Right lung (tissue), 10 donors: ENCODE measurements at places on chromosomes 2 and 18. TPM values are rescaled to one million over a fixed set of nuclear protein-coding genes. Genes with fewer than 3 reads are reported as not detected.

DNA sequence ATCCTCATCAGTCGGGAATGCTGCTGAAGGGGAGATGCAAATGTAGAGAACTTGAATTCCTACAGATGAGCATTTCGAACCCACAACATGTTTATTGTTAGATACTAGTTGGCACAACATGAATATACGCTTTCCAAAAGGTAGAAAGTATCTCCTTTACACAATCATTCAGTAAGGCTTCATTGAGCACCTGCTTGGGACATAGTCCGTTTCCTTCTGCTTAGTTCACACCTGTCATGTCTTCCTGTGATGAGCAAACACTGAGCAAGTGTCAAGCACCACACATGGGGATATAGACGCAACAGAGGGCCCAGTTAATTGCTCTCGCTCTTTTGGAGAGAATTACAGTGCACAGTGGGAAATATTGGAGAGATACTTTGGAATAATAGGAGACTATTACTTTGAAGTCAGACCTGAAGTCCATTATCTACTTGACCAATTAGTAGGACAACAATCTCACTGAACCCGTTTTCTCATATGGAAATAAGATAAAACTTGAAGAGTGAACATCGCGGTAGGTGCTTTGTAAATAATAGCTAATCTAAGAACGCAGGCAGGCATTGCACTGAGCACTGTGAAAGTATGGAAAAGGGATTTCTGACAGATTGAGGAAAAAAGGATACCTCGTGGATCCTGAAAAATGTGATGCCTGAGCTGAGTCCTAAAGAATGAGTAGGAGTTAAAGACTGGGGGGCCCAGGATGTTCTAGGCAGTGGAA is 1.2 kb downstream of the CPSF3 start:
- DNase-seq = no peak

- no peak for DNase-seq
Measured at GRCh38 chr2:167368371-167368770, 480.1 kb downstream of the XIRP2 start.

DNA sequence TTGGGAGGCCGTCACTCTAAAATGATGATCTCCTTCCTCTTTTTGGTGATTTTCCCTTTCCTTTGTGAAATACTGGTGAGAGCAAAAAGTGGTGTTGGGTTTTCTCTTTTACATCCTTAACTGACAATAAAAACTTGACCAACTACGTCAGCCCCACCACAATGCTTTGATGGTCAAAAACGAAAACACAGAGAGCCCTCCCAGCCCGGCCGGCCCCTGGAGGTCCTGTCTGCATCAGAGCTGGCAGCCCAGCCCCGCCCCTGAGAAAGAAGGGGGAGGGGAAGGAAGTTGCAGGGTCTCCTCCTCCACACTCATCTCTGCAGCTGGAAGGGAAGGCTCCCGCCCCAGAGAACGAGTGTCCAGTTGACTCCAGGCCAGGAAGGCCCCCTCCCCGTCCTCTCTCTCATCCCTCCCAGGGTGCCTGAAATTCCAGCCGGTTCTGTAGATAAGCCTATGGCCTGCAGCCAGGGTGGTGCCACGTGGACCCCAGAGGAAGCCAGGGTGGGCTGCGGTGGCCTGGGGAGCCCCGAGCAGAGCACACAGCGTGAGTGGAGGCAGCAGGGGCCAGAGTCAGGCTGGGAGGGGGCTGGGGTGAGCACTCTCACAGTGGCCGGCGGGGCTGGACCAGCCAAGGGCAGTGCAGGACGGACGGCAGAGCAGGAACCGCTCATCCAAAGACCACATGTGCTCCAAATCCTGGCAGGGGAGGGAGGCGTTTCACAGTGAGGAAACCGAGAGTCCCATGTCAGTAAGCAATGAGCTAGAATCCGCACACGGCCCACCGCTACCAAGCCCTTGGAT is 19.8 kb downstream of the BIN1 start:
- peak; percentile 97 for DNase-seq

GRCh38 chr2:223887127-223887526 is 49.7 kb upstream of the AP1S3 start:
- no peak for DNase-seq

- DNase-seq = no peak
Measured at GRCh38 chr2:10717628-10718027, 3.8 kb upstream of the ATP6V1C2 start.

DNA sequence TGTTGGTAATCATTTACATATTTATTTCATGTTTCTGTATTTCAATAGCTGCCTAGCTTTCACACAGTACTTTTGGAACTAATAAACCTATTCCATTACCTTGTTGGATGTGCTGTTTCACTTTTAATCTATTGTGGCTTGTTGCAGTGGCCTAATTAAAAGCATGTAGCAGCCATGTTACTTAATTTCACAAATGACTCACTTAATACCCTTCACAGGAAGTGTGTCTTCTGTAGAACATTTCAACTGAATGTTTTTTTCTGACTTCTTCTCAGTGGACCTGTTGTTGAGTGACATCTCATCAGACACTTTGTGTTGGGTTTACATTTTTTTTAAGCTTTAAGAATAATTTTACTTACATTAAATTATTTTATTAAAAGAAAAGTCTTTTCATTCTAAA is 260.5 kb upstream of the THUMPD2 start:
- no peak for DNase-seq

GRCh38 chr2:135913727-135914365 is 37.6 kb upstream of the MCM6 start:
- DNase-seq = peak; percentile 28

DNA sequence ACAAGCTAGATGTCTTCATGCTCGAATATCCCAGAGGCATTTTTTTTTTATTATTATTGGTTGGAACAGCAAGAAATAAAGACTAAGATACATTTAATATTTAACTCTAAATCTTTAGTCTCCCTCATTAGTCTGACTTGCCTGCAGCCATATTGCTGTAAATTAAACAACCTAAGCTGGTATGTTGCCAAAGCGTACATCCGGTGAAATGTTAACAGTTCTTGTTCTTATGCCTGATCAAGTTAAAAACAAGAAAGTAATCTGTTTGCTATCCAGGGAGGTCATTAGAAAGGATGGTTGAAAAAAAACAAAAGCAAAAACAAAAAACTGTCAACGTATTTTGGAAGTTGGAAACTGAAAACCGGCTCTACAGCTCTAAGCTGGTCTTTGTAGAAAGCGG is 125.9 kb upstream of the NABP1 start:
- DNase-seq = no peak

- DNase-seq = no peak
Measured at GRCh38 chr18:72368308-72368707, 175.8 kb downstream of the CBLN2 start.

- DNase-seq = no peak
Measured at GRCh38 chr2:217382794-217383193, 522.9 kb upstream of the TNP1 start.

DNA sequence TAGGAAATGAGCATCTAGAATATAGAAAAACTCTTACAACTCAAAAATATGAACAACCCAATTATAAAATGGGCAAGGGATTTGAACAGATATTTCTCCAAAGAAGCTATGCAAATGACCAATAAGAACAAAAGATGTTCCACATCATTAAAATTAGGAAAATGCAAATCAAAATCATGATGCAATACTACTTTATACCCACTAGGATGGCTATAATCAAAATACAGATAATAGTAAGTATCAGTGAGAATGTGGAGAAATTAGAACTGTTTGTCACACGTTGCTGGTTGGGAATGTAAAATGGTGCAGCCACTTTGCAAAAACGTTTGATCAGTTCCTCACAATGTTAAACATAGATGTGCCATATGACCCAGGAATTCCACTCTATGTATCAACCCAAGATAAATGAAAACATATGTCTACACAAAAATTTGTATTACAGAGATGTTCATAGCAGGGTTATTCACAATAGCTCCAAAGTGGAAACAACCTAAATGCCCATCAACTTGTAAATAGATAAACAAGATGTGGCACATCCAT is 558.4 kb downstream of the SLC4A3 start:
- DNase-seq = no peak

GRCh38 chr2:102618452-102619413 is 620 bp upstream of the SLC9A2 start:
- DNase-seq = no peak

DNA sequence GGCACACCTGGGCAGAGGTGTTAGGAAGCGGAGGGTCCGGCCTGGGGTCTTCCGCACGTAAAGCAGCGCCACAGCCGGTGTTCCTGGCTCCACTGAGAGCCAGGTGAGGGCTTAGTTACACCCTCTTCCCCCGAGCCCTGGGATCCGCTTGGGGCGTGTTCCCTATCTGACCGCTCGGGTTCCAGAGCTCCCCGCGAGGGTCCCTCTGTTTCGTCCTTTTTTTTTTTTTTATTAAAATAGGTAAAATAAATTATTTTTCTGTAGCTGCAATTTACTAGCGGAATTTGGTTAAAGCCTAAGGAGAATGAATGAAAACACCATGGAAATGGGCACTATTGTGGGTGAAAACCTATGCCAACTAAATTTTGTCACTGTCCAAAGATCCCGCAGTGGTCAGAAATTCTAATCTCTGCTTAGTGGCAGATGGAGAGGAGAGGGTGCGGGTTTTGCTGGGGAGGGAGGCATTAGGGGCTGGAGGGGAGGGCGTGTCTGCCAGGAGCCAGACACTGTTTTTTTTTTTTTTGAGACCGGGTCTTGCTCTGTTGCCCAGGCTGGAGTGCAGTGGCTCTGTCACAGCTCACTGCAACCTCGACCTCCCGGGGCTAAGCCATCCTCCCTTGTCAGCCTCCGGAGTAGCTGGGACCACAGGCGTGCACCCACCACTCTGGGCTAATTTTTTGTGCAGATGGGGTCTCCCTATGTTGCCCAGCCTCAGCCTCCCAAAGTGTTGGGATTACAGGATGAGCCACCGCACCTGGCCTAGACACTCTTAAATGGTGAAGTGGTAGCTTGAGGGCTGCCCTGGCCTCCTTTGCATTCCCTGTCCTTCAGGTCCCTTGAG is 834 bp downstream of the PDCL3 start:
- DNase-seq = no peak

DNA sequence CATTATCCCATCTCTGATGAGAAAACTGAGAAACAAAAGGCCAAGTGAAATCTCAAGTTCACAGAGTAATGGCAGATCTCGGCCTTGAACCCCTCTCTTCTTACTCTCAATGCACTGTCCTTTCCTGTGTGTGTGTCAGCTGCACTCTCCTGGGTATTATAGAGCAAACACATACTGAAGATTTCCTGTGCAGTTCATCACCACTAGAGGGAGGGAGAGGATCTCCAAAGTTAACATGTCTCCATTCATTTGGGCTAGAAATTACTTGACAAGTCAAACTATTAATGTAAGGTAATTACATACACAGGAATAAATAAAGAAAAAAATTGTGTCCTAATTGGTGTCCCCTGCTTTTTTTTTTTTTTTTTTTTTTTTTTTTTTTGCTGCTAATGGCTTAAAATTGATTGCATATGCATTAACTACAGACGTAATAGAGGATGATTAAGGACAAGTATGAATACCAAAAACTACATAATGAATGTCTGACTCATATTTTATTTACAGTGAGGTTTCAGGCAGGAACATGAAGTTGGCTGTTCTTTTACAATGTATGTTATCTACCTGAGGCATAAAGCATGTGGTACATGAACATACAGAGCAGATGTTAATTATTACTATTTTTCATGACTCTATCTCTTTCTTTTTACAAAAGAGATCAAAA is 269.2 kb downstream of the NYAP2 start:
- DNase-seq = peak; percentile 37

GRCh38 chr2:136538489-136538888 is 226.9 kb upstream of the THSD7B start:
- DNase-seq = no peak

DNA sequence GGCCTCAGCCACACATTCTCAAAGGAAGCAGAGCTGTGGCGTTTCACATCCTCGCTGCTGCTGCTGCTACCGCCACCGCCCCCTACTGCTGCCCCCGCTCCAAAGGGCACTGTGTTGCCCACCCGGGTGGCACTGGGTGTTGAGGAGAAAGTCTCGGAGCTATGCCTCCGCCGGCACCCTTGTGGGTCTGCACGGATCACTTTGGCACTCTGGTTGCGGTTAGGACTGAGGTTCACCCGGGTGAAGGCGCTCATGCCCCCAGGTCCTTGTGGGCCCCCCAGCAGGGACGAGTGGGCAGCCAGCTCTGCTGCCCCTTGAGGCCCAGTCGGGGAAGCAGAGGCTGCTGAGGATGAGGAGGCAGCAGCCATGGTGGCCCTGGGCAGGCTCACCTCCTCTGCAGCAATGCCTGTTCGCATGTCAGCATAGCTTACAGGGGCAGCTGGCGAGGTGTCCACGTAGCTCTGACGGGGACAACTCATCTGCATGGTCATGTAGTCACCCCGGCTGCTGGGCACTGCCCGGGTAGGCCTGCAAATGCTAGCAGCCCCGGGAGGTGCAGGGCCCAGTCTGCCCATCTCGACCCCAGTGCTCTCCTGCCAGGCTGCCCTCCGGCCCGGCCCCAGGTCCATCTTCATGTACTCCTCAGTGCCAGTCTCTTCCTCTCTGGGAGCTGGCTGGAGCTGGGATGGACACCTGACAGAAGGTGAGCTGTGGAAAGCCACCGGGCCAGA is 4.2 kb downstream of the IRS1 start:
- DNase-seq = no peak

GRCh38 chr2:126849486-126849885 is 49.2 kb upstream of the TEX51 start:
- DNase-seq = no peak

GRCh38 chr2:217798743-217799562 is 203.8 kb downstream of the TNS1 start:
- DNase-seq = no peak

DNA sequence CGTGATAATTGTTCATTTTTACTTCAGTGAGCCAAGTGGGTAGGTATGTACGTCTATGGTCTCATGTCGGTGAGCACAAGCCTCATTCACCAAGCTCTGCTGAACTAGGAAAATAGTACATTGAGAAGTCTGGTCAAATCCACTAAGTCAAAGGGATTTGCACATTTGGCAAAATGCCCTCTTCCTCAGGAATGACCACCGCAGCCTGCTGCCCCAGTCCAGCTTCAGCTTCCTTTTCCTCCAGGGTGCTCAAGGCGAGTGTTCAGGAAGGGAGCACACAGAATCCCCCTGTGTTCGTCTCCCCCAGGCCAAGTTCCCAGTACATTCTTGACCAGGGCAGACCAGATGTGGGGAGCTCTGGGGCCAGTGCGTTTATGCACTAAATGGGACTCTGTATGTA is 23.0 kb downstream of the TCF7L1 start:
- no peak for DNase-seq

The MTERF4 gene
- 92.6 TPM for polyA plus RNA-seq

The CDKL4 gene
- 1.1 TPM for polyA plus RNA-seq

The CXXC1 gene
- 53.7 TPM for polyA plus RNA-seq

The FIGN gene
- 9.0 TPM for polyA plus RNA-seq

The HOXD12 gene
- polyA plus RNA-seq = not detected

The PID1 gene
- 28.7 TPM for polyA plus RNA-seq

The PTPRN gene
- polyA plus RNA-seq = 1.0 TPM

The CFAP53 gene
- 2.1 TPM for polyA plus RNA-seq

The AAK1 gene
- 15.9 TPM for polyA plus RNA-seq

The EFR3B gene
- polyA plus RNA-seq = 9.6 TPM

The UGT1A8 gene
- polyA plus RNA-seq = not detected

The L3MBTL4 gene
- 6.0 TPM for polyA plus RNA-seq

The NTSR2 gene
- polyA plus RNA-seq = not detected

The KCNG2 gene
- polyA plus RNA-seq = 0.23 TPM

The LIMS4 gene
- polyA plus RNA-seq = 1.1 TPM

The UGT1A3 gene
- polyA plus RNA-seq = not detected

The PREB gene
- 43.8 TPM for polyA plus RNA-seq

The SULT1C2 gene
- 29.8 TPM for polyA plus RNA-seq

The RRM2 gene
- polyA plus RNA-seq = 56.2 TPM

The PLGLB2 gene
- 1.9 TPM for polyA plus RNA-seq

The SIX2 gene
- polyA plus RNA-seq = 0.18 TPM
